ENCODE measurements at places on chromosomes 4 and X. TPM values are rescaled to one million over a fixed set of nuclear protein-coding genes. Genes with fewer than 3 reads are reported as not detected.

- peak; percentile 13 for DNase-seq
Observed at GRCh38 chr4:22090661-22091351, 142.2 kb upstream of the KCNIP4 start.

The PABPC1L2B gene
- total RNA-seq, result 0.19 TPM

The DGKK gene
- 8.1 TPM for total RNA-seq

DNA sequence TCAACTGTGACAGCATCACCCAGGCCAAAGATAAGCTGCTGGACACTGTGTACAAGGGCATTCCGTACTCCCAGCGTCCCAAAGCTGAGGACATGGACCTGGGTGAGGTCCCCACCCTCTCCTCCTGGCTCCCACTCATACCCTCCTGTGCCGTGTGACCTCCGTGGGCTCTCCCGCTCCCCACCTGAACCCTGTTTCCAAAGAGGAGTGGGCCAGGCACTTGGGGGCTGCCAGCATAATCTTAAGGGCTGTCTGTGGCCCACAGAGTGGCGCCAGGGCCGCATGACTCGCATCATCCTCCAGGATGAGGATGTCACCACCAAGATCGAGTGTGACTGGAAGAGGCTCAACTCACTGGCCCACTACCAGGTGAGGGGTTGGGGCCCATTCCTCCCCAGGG is 10.0 kb downstream of the LAGE3 start:
- no peak for DNase-seq

The TMPRSS11F gene
- total RNA-seq, result 0.27 TPM

GRCh38 chr4:19700992-19701391 is 550.7 kb upstream of the SLIT2 start:
- no peak for DNase-seq

GRCh38 chrX:55489314-55490009 is at the start of gene USP51:
Gene USP51 (minus strand): TSS chrX:55489848. CDS start chrX:55488939, 909 bp downstream.
- DNase-seq, result peak; percentile 73

GRCh38 chr4:6538575-6538974 is 36.4 kb upstream of the MAN2B2 start:
- DNase-seq, result no peak

- no peak for DNase-seq
Observed at GRCh38 chr4:166625018-166625637, 609.2 kb downstream of the SPOCK3 start.

DNA sequence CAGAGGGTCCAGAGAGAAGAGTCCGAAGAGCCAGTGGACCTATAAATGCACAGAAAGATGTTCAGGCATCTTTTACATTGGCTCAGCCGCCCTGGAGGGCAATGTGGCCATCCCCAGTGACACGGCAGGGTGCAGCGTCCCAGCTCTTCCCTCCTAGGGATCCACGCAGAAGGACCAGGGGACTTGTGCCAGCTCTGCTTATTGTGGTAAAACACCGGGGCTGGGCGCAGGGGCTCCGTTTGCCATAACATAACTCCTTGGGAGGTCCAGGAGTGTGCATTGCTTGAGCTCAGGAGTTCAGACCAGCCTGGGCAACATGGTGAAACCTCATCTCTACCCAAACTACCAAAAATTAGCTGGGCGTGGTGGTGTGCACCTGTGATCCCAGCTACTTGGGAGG is 70.2 kb downstream of the CPZ start:
- no peak for DNase-seq

DNA sequence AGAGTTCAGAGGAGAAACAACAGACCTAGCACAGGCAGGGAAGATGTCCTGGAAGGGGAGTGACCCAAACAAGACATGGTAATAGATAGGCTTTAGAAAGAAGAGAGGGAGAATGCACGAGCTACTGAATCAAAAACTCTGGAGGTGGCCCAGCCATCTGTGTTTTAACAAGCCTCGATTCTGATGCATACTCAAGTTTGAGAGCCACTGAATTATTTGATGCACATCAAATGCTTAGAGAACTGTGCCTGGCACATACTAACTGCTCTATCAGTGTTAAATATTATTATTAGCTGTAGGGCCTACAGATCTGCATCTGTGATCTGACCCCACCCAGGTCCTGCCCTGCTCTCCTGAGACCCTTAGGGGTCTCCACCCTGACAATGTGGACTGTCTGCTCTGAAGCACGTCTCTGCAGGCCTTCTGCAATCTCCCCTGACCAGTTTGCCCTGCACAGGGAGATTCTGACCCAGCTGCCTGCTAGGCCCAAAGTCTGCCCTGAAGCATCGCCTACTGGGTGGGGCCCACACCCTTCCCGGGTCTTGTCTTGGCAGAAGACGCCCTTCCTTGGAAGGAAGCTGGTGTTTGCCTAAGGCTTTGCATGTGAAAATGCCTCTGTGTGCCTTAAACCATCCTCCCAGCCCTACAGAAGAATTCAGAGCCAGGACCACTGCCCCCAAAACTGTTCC is 201.5 kb upstream of the KLF3 start:
- DNase-seq, result no peak

DNA sequence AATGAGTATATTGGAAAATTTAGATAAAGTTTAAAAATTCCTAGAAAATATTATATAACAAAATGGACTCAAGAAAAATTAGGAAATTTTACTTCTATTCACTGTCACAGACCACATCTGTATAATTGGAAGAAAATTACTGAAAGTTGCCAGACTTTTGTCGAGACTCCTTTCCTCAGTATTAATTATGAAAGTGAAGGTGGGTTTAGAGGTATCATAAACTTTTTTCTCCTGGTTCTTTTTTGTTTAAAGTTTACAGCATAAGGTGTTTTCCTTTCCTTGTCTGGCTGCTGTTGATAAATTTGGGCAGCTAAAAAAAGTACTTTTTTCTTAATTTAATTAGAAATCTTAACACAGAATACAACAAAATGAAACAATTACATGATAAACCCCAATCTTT is 6.7 kb upstream of the TEX13D start:
- DNase-seq, result no peak

The TLR7 gene
- total RNA-seq, result not detected

- no peak for DNase-seq
Observed at GRCh38 chrX:71102292-71102691, 4.2 kb downstream of the CXorf65 start.

The MTMR1 gene
- 19.1 TPM for total RNA-seq

DNA sequence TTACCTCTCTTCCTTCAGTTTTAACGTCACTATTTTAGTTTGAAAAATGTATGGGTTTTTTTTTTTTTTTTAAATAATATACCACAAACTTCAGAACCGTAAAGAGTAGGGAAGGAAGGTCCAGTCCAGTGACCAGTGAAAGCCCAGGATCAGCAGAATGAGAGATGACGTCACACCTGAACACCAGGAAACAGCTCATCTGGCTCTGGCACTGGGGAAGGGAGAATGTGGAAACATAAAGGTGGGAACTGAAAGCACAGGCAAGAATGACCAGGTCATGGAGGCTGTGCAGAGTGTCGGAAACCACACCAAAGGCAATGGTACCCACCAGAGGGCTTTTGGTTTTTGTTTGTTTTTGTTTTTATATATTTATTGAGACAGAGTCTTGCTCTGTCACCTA is 141.2 kb downstream of the DHX15 start:
- no peak for DNase-seq

The ARHGAP6 gene
- total RNA-seq, result 0.59 TPM

The HSPA4L gene
- 4.2 TPM for total RNA-seq

DNA sequence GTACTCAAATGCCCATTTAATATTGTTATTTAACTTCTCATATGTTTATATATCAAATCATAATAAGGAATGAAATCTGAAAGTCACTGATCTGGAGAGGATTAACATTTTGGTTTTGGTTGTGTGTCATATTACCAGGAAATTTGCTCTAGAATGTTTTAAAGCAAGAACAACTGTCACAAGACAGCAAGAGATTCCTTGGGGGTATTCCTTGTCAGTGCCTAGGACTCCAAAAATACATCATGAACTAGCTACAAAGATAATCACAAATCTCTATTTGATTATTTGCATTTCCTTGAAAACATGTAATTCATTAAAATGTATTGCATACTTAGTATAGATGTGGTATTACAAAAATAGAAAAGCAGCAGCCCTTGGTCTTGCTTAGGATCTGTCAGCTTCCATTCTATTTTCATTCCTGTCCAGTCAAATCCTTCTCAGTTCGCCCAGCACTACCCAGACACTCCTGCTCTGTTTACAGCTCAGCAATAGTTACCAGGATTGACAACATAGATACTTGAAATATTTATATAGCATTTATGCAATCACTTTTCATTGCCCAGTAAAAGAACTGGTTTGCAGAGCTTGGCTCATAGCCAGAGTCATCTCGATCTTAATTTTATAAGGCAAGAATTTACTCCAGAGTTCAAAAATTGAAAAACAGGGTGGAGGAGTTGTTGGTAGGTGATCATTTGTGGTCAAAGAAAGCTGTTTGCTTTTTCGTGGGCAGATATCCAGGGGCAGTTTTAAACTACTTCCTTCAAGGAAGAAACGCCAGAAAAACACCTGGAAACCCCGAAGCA is 9.2 kb upstream of the BMP3 start:
- no peak for DNase-seq

The TMEM35A gene
- 5.8 TPM for total RNA-seq

- peak; percentile 22 for DNase-seq
Observed at GRCh38 chr4:1112174-1112820, 1.1 kb downstream of the RNF212 start.

DNA sequence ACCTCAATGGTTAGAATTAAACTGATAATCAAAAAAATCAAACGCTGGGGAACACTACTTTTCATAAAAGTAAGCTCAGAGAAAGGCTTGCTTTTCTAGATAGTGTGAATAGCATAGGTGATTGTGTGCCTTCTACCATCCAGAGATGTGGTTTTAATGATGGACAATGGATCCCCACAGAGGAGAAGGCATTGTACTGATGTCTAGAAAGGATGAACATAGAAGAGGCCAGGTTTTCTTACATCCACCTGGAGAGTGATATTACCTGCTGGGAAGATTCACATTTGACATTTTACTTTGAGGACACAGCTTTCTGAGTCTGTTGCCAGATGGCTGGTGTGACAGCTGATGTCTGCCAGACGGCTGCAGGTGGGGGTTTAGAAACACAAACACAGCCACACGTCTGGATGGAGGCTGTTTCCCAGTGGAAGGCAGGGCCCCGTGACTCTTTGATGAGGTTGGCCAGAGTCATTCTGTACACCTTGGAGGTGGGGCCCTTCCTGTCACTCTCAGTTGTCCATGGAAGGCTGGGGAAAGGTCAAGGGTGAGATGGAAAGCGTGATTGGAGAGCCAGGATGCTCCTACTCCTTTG is 114.4 kb downstream of the PSAPL1 start:
- DNase-seq, result no peak

GRCh38 chr4:138410266-138410665 is 168.1 kb upstream of the SLC7A11 start:
- no peak for DNase-seq

- DNase-seq, result no peak
Observed at GRCh38 chr4:150518559-150518958, 63.4 kb upstream of the MAB21L2 start.

DNA sequence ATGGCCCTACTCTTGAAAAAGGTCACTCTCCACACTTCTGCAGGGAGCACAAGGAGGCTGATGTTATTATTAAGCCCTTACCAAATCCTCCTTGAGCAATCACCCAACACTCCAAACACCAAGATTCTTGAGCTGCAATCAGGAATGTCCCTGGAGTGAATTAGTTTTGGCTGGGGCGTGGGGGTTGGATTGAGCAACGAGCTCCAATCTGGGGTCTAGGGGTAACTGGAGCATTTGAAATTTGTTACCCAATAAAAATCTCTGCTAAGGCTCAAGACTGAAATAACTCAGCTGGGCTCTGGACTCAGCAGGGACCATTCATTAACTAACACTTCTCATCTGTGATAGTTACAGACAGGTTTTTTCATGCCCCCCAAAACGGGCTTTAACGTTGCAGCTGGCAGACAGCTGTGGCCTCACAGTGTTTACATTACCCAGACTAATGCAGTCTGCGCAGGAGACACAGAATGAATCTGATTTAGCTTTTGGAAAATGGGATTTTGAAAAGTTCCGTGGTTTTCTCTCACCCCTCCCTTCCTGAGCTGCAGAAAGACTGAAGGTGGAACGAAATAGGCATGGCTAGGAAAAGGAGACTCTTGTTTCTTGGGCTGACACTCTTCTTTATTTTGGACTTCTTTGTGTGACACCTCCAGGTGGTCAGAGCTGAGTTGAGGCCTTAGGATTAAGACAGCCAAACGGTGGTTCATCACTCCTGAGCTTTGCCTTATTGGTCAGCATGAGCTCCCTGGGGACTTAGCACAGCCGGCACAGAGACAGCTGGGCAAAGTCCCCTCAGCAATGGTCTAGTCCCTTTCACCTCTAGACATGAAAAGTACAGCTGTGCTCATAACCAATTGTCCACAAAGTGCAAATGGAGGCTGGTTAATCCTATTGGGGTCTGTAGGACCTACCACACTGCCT is 26.6 kb downstream of the PLAC1 start:
- DNase-seq, result no peak

GRCh38 chrX:142503967-142504643 is 299.0 kb upstream of the MAGEC2 start:
- DNase-seq, result peak; percentile 1
